ENCODE measurements at places on chromosomes 2 and 18.

- DNase-seq, result no peak
Observed at GRCh38 chr2:107006836-107007235, 120.9 kb upstream of the ST6GAL2 start.

- DNase-seq, result no peak
Observed at GRCh38 chr2:46747297-46747818, 168.2 kb downstream of the MCFD2 start.

- no peak for DNase-seq
Observed at GRCh38 chr2:183349091-183349490, 224.8 kb downstream of the NUP35 start.

DNA sequence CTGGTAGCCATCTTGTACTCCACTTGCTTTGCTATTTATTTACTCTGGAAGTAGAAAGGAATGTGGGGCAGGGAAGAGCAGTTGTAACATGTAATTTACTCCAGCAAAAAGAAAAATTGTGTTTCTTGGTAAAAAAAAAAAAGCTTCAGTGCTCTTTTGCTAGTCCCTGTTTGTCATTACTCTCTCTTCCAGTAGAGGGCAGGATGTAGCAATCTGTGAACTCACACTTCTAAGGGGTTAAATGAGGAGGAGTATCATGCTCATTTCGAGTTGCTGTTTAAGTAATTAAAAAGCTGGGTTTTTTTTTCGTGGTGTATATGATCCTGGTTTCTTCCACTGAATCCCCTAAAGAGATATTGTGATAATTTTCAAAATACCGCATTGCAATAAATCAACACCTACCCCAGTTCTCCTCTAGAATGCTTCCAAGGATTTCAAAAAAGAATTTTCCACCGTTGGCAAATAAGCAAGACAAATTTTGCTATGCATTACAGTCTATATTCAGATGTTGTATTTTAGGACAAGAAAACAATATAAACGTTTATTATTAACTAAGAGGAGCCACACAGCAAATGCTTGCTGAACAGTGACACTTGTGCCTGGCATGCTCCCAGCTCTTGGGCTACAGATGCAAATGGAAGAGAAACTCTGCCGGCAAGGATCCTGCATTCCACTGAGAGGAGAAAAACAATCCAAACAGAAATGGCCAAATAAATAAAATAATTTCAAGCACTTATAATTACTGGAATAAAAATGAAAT lies 261.6 kb downstream of the ASXL3 start:
- no peak for DNase-seq

GRCh38 chr2:86807468-86808275 lies 17.0 kb upstream of the CD8A start:
- no peak for DNase-seq

DNA sequence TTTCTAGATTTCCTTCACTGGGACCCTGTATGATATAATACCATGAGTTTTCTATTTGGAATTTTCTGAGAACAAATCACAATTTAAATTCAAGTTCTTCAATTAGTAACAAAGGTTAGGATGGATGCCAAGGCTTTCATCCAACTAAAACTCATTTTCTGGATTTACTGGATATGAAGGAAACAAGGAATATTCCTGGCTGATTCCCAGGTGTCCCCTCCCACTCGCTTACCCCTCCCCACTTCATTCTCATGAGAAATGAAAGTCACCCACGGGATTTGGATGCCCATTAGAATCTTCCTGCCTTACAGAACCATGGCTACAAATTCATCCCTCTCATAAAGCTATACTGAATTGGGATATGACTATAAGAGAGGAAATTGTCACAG lies 40.0 kb downstream of the RNU4ATAC start:
- DNase-seq, result no peak

DNA sequence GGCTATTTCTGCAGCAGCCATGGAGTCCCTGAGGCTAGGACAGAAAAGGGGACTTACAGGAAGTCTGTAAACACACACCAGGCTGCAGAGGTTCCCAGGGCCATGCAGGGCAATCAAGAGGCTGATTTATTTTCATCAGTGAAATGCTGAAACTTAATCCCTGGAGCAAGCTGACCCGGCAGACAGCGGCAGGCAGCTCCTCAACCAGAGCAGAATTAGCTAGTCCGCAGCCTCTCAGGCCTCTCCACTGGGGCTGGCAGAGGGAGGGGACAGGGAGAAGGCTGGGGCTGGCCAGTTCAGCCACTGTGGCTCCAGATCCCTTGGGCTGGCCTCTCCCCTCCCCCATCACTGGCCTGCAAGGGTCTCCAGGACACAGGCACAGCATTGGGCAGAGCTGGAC lies 136.3 kb downstream of the TNS1 start:
- no peak for DNase-seq

GRCh38 chr2:48543895-48544294 lies 13.9 kb downstream of the STON1 start:
- DNase-seq, result no peak

DNA sequence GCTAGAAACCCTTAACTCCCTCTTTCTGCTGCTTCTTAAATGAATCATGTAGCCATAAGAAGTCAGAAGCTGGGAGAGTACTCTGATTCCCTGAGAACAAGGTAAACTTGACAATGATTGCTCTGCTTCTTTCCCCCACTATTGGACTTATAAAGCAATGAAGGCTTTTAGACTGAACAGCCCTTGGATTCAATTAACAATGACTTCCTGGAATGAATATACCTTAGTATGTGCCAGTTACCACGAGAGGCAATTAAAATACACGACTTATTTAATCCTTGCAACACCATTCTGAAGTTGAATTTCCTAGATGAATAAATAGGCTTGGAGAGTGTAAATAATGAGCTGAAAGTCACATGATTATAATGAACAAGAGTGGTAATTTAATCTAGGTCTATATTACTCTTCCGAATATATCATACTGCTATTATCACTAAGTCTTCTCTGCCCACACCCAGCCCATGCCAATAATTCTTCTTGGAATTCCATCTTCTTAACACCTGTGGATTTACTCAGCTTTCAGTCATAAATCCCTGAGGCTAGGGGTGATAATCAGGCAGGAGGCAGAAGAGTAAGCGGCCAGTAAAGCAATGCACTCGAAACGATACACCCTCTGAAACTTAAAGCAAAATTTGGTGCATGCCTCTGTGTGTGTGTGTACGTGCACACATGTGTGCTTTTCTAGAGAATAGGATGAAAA lies 170.2 kb downstream of the ATAD2B start:
- no peak for DNase-seq

DNA sequence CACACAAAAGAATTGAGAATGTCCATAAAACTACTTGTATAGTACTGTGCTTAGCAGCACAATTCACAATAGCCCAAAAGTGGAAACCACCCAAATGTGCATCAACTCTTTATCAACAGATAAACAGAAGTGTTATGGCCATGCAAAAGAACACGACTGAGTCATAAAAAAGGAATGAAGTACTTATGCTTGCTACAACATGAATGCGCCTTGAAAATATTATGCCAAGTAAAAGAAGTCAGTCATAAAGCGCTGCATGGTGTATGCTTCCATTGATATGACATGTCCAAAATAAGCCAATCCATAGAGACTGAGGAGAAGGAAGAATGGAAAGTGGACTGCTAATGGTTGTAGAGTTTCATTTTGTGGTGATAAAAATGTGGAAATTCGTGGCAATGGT lies 12.1 kb upstream of the MAP2 start:
- DNase-seq, result no peak

- no peak for DNase-seq
Observed at GRCh38 chr18:48546396-48546795, 7.6 kb downstream of the CTIF start.

GRCh38 chr2:119170504-119170903 lies 12.0 kb upstream of the C1QL2 start:
- DNase-seq, result no peak

GRCh38 chr2:119739580-119740255 lies 20.0 kb upstream of the PTPN4 start:
- no peak for DNase-seq

DNA sequence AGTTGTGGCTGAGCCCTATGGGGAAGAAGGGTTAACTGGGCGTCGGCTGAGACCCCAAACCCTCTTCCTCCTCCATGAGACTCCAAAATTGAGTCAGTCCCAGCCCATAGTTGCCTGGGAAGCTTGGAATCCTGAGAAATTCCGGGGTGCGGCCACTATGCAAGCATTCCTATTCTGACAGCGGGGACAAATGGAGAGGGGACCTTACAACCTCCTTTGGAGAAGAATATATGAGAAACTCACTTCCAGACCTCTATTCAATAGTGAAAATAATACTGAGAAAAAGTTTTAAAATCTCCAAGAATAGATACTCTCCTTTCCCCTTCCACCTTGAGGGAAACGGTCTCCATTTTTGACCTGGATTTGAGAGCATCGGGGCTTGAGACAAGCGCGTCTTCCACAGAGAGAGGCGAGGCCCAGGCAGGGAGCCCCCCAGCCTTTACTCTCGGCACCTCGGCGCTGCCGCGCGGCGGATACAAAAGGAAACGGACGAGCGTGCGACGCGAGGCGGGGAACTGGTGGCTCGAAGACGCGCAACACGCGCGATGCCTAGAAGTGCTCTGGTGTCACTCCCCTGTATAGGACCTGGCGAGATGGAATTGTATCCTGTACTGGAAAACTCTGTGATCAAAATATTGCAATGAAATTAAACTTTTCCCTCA lies 11.1 kb downstream of the NR4A2 start:
- no peak for DNase-seq

GRCh38 chr2:132963161-132963560 lies 293.2 kb upstream of the LYPD1 start:
- no peak for DNase-seq

DNA sequence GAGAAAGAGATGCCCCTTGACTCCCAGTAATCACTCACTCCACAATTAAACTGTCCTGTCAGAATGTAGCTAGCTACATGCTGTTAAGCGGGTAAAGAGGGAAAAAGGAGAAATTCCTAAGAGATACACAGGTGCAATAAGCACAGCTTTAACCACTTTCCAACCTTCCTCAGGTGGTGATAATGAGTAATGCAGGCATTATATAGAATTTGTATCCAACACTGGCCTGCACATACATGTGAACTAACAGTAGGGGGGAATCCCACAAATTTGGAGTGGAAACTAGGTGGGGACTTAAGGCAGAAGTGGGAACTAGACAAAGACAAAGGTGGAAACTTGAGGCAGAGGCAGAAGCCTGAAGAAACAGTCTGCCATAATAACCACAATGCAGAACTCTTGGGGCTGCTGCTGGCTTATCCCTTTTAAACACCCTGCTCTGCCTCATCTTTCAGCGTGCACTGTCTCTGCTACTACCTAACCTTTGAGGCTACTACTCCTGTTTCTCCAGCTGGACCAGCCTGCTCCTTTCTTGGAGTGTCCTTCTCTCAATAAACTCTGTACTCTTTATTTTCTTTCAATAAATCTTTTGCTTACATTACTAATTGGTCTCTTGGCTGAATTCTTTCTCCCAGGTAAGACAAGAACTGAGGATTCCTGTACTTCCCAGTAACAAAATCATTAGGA lies 259.7 kb downstream of the PDE11A start:
- no peak for DNase-seq

GRCh38 chr2:112727276-112728028 lies 6.6 kb downstream of the NT5DC4 start:
- DNase-seq, result no peak

- DNase-seq, result no peak
Observed at GRCh38 chr18:51655327-51655698, 457.8 kb upstream of the MEX3C start.

- DNase-seq, result no peak
Observed at GRCh38 chr2:194819367-194819766, 837.7 kb upstream of the SLC39A10 start.

GRCh38 chr18:34956663-34957062 lies 84.5 kb upstream of the MAPRE2 start:
- DNase-seq, result no peak

DNA sequence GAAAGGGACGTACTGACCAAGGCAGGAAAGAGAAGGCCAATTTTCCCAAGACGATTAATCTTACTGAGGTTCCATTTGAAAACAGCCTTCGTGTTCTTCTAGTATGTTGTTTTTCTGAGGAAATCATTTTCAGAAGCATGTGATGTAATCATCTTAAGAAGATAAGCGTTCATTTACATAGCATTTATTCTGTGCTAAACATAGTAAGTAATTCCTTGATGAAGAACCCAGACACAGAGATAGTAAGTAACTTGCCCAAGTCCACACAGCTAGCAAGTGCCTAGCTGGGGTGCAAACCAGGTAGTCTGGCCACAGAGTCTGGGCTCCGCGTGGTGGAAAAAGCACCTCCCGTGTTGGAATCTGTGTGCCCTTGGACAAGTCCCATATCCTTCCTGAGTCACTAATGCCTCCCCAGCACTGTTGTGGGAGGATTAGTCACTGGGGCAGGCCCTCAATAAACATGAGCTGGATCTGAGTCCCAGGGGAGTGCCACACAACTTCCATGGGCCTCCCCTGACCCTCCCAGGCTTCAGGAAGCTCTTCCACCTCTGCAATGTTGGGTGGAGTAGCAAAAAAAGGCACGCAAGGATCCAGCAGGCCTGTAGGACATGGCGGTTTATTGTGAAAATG lies 26.9 kb upstream of the ASAP2 start:
- no peak for DNase-seq

DNA sequence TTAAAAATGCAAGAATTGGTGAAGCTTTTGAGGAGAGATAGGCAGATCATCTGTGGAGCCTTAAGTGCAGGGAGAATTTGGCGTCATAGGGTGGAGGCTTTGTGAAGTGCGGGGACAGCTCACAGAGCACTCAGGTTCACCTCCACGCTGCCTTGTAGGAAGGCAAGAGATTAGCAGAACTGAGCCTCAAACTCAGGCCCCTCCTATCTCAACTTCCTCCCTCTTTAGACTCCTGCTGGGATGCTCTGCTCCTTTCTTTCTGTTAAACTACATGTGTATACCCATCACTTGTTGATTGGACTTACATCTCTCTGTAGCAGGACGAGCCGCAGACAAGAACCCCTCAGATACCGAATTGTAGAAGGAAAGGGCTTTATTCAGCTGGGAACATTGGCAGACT lies 422.2 kb downstream of the SETBP1 start:
- no peak for DNase-seq

- no peak for DNase-seq
Observed at GRCh38 chr2:152354909-152355308, 19.9 kb downstream of the FMNL2 start.

GRCh38 chr2:76341439-76341838 lies 630.7 kb upstream of the GCFC2 start:
- no peak for DNase-seq
